Trophoblast cell (in vitro differentiated cells and primary cell): ENCODE measurements at places on chromosomes 6 and 20.

GRCh38 chr6:85642774-85643536 lies at the start of gene SYNCRIP:
TSS of gene SYNCRIP (minus strand) at chr6:85642886. CDS start at chr6:85641439, 1,447 bp downstream.
- DNase-seq = peak; percentile 99

- DNase-seq = peak; percentile 88
These were observed at the start of gene SRPK1 for GRCh38 chr6:35920793-35921732. TSS of gene SRPK1 (minus strand) at chr6:35921098. CDS start at chr6:35921056, 42 bp downstream.

DNA sequence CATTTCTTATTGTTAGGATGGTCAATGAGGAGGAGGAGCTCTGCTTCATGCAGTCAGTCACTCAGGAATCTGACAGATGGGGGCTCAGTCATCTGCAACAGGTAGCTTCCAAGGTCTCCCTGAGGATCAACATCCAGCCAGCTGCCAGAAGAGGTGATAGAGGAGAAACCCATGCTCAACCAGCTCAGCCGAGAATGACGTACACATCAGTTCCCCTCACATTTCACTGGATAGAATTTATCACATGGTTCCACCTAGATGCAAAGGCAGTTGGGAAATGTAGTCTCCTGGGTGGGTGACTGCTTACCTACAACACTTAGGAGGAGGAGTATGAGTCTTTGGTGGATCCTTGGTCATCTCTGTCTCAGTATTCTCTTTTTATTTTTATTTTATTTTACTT lies 144.5 kb downstream of the CEBPB start:
- DNase-seq = peak; percentile 68

- DNase-seq = peak; percentile 48
These were observed at the start of gene PM20D2 for GRCh38 chr6:89145956-89146717. TSS of gene PM20D2 (plus strand) at chr6:89146055. CDS start at chr6:89146145, 90 bp downstream.

DNA sequence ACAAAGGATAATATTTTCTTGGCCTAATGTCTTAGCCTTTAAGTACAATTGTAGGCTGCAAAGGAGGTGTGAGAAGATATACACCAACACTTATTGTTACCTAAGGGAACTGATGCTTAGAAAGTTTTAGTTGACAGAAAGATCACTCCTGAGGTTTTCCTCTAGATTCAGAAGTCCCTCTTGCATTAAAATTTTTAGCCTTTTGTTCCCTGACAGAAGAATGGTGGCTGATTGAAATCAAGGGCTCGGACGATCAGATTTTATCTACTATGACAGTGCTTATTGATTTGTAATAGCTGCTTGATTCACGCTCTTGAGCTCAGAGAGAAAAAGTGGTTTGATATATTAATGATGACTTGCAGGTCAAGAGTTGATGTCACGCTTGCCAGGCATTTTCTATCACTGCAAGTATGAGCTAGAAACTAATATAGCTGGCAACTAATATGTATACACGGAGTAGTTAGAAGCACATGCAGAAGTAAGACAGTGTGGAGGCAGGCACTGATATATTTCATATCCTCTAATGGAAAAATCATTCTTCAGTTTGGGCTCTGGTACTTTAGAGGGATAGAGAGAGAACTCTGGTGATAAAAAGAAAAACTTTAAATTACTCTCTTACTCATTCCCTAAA lies 246.6 kb upstream of the ID4 start:
- no peak for DNase-seq

DNA sequence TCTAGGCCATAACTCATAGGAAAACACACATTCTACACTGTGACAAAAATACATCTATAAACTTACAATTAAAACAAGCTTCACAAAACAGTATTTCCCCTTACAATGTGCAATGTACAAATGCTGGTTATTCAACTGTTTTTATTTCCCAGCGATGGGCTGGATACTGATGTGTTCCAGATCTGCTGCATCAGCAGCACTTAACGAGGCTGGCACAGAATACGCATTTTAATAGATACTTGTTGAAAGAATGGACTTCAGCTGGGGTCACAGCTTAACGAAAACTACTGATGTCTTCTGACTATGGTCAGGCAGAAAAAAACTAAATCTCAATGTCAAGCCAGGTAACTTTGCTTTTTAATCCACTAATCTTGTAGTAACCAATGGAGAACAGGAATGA lies 70.9 kb downstream of the B4GALT5 start:
- no peak for DNase-seq

GRCh38 chr6:17280552-17281090 lies 540 bp upstream of the RBM24 start:
- DNase-seq = peak; percentile 20
